Right kidney (tissue), 9 donors: ENCODE measurements at places on chromosomes 2 and 18.

DNA sequence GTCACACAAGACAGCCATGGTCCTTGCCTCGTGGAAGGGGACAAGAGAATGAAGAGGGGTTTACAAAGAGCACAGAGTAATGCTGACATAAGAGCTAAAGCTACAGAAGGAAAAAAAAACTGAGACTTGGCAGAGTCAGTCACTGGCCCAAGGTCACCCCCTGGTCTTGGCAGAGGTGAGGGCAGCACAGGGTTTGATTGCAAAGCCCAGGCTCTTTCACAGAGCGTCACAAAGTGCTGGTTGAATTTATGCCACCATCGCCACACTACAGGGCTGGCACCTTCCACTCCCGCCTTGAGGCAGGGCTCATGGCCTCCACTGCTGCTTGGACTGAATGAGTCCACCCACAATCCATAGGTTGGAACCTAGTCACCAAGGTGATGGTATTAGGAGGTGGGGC is 190.2 kb downstream of the INHBB start:
- no peak for DNase-seq

GRCh38 chr2:70680735-70681134 is 87.3 kb downstream of the ADD2 start:
- no peak for DNase-seq

DNA sequence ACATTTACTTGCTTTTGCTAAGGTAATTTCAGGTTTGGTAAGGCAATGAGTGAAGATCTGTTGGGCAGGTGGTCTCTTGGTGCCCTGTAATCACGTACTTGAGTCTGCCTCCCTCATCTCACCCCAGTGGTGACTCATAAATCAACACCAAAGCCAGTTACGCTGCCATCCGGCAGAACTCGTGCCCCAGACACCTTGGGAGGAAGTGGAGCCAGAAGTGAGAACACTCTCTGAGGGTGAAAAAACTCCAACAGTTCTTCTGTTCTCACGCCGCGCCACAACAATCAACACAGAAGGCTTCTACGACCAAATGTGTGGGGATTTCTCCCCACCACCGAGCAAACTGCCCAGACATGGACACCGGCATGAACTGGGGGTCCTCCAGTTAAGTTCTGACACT is 206.2 kb downstream of the ARL4C start:
- DNase-seq = no peak

DNA sequence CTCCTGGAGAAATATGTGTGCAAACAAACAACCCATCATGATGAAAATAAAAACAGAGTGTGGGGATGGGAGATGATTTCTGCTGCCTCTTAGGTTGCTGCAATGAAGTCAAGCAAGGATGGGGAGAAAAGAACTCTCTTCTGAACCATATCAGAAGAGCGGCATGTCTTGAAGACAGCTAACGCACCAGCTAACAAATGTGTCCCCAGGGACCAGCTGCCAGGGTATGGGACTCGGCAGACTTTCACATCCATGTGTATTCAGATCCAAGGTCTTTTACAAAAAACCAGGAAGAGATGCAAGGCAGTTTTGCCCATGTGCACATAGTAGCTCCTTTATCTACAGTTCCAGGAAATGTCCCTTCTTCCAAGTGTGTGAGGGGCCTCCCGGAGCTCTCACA is 125.4 kb downstream of the CLIP4 start:
- no peak for DNase-seq

- DNase-seq = no peak
Observed at GRCh38 chr2:203394519-203395227, 66.5 kb downstream of the ABI2 start.

DNA sequence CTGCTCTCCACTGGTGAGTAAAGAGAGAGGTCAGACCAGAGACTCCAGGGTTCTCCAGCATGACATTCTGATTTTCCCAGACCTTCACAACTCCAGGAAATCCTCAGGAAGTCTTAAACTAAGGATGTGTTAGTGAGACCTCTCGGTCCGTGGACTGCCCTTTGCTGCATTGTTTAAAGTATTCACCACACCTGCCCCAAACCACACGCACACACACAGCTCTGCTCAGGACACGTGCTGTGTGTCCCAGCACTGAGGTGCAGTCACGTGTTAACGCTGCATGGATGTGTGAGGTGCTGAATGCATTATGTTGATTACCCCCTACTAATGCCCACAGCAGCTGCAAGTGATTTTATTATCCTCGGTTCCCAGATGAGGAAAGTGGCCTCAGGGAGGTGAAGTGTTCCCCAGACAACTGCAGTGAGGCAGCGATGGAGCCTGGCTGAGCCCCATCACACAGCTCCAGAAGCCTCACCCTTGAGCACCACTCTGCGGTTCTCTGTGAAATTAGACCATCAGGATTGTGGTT is 68.4 kb downstream of the TRAPPC12 start:
- no peak for DNase-seq

- no peak for DNase-seq
Observed at GRCh38 chr2:37544591-37545031, 126.8 kb downstream of the CDC42EP3 start.

- no peak for DNase-seq
Observed at GRCh38 chr2:215401896-215402379, 33.9 kb downstream of the FN1 start.

DNA sequence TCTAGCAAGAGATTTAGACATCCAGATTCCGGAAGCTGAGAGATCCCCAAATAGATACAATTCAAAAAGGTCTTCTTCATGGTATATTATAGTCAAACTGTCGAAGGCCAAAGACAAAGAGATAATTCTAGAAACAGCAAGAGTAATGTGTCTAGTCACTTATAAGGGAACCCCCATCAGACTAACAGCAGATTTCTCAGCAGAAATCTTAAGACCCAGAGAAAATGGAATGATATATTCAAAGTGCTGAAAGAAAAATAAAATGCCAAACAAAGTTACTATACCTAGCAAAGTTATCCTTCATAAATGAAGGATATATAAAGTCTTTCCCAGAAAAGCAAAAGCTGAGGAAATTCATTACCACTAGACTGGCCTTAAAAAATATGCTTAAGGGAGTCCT is 36.1 kb upstream of the PAX3 start:
- DNase-seq = no peak
